ENCODE measurements at places on chromosomes 11 and 22.

DNA sequence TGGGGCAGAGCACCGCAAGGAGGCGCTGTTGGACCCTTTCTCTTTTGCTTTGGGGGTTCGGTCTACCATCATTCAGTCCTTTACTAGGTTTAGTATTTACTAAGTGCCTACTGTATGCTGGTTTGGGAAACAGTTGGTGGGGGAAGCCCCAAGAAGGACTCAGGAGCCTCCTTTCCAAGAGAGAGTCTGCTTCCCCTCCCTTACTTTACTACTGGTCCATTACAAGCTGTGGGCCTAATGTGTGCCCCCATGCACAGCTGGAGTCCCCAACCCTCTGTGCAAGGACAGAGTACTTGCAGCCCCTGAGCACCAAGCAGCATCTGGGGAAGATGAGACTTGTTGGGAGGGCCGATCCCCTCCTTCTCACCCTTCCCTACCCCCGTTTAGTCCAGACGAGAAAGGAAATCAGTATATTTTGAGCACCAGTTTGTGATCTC is 876 bp upstream of the UBE2L6 start:
- no peak for DNase-seq

DNA sequence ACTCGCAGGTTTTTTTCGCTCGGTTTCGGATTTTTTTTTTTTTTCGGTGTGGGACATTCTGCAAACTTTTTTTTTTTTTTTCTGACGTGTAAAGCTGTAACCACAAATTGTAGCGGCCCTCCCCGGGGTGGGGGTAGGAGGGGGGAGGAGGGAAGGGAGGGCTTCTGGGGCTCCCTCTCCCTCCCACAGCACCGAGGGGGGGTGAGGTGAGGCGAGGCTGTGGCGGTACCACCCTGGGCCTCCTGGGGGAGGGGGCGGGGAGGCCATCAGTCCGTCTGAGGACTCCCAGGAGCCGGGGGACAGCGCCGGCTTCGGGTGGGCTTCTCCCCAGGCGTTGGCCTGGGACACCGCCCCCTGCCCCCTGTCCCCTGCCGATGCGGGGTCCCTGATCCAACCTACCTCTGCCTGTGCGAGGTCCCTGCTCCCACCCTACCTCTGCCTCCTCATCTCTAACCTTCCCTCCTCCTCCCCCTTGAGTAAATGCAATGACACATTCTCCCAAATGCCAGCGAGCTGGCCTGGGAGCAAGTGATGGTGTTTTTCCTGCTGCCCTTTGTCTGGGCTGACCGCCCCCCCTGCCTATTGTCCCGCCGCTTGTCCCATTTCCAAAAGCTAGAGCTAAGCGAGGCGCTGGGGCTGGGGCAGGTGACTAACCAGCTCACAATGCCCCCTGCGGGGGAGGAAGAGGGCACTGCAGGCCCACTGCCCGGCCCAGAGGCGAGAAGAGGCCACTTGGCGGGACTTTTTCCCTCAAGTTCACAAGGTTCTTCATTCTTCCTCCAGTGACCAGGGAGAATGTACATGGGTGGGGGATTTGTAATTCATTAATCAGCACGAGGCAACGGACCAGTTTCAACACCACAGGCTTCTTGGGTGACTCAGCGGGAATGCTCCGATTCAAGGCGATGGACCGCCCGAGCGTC is 511 bp upstream of the CLCF1 start:
- DNase-seq = no peak

DNA sequence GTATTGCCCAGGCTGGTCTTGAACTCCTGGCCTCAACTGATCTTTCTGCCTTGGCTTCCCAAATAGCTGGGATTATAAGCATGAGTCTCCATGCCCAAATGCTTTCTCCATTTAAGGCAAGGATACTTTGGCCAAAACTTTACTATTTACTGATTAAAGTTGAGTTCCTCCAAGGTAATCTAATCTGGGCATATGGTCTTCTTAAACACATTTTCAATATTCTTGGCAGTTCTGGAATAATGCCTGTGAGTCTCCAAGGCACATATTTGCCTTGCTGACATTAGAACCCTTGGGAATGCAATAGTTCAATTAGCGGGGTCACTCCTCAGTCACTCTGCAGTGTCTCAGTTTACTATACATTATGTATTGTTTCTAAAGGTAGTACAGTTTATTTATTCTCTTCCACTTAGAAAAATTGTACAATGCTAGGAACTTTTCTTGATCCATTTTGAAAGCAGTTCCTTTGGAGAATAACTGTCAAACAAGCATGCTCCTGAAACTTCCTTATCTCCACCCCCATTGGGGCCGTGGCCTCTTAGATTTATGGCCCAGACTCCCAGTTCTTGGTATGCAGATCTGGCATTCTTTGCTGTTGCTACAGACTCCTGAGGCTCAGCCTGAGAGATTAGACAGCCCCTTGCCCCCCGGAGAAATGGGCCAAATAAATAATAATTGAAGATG is 13.1 kb upstream of the RAB38 start:
- no peak for DNase-seq

- DNase-seq = no peak
These were observed 29.4 kb upstream of the SLN start for GRCh38 chr11:107741044-107741823.

- DNase-seq = no peak
These were observed 9.0 kb downstream of the SYT7 start for GRCh38 chr11:61571869-61572268.

GRCh38 chr22:21598302-21598701 is 30.8 kb downstream of the UBE2L3 start:
- DNase-seq = no peak

- DNase-seq = no peak
These were observed 74.4 kb downstream of the SLC1A2 start for GRCh38 chr11:35344681-35345574.

DNA sequence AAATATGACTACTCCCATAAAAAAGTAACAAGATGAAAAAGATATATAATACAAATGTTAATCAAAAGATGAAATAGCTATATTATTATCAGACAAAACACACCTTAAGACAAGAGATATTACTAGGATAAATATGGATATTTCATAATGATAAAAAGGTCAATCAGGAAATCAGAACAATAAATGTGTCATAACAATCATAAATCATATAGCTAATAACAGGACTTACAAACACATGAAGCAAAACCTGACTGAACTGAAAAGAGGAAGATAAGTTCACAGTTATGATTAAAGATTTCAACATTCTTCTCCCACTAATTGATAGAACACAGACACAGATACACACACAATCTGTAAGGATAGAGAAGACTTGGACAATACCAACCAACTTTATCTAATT is 47.2 kb downstream of the EIF3M start:
- no peak for DNase-seq

DNA sequence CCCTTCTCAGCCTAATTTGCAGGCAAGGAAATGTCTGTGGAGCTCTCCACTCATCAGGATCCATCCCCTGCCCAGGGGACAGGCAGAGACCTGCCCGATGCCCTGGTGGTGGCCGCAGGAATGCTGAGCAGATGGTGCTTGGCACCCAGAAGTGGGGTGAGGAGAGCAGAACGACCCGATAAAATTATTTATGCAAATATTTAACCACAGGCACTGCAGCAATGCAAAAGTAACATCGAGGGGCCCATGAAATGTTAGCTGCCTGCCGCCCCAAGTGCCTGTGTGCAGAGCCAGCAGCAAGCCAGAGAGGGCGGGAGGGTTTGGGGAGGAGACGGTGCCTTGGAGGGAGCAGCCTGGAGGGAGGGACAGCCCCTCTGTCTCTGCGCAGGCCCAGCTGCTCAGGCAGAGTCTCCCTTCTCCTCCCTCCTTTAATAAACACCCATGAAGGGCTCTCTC is 205.5 kb downstream of the CTTN start:
- DNase-seq = peak; percentile 44

GRCh38 chr11:92399705-92400104 is 175.1 kb downstream of the FAT3 start:
- no peak for DNase-seq

- no peak for DNase-seq
These were observed 108.4 kb downstream of the GALNT18 start for GRCh38 chr11:11513422-11513821.

DNA sequence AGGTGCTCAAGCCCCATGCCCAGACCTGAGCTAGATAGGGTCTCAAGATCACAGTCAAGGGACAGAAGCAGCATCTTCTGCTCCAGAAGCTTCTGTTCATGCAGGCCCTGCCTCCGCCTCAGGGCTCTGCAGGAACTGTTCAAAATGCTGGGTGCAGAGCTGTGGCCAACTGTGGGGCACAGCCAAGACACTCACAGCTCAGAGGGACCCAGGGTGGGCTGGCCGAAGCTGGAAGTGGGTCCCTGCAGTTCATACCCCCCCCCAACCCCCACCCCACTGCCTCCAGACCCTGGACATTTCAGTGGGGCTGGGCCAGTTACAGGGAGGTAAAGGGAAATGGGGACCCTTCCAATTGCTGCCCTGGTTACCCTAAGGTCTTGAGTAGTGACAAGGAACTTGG is 129.0 kb downstream of the CRYBB2 start:
- DNase-seq = no peak

- no peak for DNase-seq
These were observed 19.8 kb downstream of the GGT5 start for GRCh38 chr22:24225044-24225601.

- no peak for DNase-seq
These were observed 64.5 kb upstream of the SCUBE2 start for GRCh38 chr11:9155930-9156329.

DNA sequence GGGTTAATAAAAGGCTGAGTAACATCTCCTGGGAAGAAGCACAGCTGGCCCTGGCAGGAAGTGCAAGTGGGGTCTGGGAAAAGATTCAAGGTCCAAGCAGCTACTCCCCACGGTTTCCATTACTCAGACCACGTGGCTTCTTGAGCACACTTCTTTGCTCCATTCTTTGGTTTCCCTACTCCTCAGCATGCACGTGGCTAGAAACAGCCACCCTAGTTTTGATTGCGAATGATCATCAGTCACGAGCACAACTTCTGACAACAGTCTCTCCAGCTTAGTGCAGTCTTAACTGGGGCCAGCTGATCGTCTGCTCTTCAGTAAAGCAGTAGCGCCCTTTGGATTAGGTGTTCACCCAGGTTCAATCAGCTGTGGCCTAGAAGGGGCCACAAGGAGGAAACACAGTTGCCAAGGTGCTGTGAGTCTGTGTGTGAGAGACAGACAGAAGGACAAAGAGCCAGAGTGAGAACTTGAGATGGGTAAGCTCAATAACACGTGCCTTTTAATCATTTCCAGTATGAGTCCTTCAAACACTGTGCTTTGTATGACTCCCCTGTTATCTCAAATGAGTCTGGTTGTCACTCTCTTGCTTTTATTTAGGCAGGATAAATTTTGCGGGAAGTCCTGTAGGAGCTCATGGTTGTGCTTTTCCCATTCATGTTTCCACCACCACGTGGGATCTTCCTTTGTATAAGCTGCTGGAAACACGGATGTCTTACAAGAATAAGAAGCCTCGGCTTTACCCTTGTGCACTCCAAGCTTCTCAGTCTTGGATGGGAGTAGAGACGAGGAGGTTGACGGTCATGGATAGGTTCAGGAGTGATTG is 901 bp upstream of the PARVA start:
- DNase-seq = no peak

Data from NCI-H2107 (cell line).